A172 (cell line): ENCODE measurements at places on chromosomes 1 and 21. TPM values are rescaled to one million over a fixed set of nuclear protein-coding genes. Genes with fewer than 3 reads are reported as not detected.

GRCh38 chr1:116203181-116203723, 92.1 kb downstream of the MAB21L3 start:
- no peak for DNase-seq

GRCh38 chr1:177897281-177897997, 72.4 kb downstream of the SEC16B start:
- DNase-seq: no peak

GRCh38 chr1:89739844-89740216, 81.0 kb upstream of the LRRC8D start:
- no peak for DNase-seq

Gene PLA2G2A
- not detected in 2 replicates for total RNA-seq

DNA sequence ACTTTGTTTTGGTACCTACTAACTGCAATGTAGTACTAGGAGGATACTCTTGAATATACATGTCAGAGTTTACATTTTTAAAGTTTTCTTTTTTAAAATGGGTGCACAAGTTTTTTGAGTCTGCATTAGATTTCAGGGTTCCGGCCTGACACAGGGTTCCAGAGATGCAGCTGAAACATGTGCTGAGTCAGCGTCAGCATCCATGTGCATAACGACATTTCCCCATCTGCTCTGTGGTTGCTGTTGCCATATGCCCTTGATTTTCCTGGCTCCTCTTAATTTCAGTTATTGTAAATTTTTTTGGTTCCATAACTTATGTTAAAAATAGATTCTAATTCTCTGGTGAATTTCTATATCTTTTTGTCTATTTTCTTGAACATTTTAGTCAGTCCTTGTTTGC, 12.3 kb upstream of the METTL13 start:
- DNase-seq: no peak

DNA sequence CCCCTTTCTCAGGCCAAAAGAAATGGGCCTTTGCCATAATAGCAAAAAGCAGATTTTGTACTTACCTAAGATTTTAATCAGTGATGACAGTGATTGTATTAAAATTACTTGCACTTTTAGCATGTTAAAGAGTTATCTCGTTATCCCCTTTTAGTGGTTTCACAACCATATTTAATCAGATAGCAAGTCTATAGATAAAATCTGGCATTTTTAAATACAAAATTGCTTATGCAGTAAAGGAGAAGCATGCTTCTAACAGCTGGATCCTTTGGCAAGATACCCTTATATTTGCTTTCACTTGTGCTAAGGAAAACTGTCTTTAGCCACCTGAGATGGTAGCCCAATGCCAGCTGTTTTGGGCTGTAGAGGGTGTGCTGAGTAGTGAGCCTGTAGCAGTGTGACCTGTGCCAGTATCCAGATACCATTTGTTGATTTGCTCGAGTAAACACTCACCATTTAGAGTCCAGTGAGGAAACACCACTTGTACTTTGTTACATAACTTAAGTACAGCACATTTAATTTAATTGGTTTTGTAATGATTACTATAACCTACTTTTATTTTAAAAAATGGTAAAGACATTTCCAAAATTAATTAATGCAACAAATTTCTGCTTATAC, 314.4 kb upstream of the ZP4 start:
- DNase-seq: no peak

Gene C1orf185
- total RNA-seq: not detected in 2 replicates

Gene C1orf167
- total RNA-seq: not detected in 2 replicates

Gene TFF2
- not detected in 2 replicates for total RNA-seq

DNA sequence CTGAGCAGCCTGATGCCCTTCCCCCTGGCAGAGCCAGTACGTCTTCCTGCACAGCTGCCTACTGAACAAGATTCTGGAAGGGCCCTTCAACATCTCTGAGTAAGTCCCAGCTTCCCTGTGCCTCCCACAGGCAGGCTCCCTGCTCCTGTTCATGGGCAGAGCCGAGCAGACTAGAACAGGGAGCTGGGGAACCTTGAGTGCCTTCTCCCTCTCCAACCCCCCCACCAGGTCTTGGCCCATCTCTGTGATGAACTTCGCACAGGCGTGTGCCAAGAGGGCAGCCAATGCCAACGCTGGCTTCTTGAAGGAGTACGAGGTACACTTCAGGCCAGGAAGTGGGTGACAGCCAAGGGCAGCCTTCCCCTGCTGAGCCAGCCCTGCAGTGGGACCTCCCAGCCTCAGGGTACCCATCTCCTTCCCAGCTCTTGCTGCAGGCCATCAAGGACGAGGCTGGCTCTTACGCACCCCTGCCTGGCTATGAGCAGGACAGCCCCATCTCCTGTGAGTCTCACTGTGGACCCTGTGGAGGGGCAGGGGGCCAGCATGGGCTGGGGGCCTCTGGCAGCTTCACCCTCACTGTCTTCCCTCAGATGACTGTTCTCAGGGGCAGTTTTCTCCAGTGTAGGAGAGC, 6.4 kb upstream of the LGR6 start:
- no peak for DNase-seq

DNA sequence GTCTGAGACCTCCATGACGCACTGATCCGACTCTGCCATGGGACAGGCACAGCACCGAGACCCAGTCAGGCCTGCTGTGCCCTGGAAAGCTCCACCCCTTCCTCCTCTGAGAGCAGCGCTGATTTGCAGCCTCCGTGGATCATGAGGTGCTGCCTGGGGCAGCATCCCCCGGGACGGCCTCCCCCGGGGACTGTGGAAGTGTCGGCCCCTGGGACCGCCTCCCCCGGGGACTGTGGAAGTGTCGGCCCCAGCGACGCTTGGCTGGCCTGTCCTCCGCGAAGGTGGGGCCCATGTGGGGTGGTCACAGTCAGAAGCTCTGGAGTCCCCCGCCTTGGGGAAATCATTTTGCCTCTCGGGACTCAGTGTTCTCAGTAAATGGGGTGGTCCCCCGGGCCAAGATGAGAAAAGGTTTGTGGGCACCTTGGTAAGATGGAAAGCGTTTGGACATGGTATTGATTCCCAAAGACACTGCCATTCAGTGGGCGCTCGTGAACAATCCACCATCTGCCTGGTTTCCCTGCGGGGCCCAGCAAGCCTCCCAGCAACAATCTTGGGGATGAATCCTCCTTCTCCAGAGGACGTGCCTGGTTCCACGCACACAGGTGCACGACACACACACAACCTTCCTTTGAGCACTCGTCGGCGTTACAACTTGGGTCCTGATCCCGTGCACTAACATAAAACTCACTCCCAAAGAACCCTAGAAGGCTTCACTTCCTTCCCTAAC, 3.0 kb downstream of the TFF2 start:
- no peak for DNase-seq

GRCh38 chr1:181251713-181252075, 163.2 kb downstream of the IER5 start:
- DNase-seq: no peak

DNA sequence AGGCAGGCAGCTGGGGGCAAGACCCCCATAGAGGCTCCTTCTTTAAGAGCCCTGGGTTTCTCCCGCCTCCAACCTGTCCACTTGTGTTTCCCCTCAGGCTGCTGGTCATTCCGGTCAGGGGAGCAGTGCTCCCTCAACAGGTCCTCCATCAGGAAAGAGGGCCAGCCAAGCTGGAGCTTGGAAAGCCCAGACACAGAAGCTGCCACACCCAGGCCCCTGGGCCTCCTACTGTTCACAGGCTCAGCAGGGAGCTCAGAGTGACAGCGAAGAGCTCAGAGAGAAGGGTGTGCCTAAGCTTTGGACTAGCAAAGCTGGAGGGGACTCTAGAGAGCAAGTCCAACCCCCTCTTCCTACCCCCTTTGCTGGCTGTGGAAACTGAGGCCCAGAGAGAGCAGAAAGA, 10.3 kb upstream of the CDCP2 start:
- peak; percentile 35 for DNase-seq

GRCh38 chr1:31248276-31248675, 8.6 kb upstream of the NKAIN1 start:
- DNase-seq: no peak

- no peak for DNase-seq
Observed at GRCh38 chr1:37656026-37656425, 21.3 kb upstream of the RSPO1 start.

DNA sequence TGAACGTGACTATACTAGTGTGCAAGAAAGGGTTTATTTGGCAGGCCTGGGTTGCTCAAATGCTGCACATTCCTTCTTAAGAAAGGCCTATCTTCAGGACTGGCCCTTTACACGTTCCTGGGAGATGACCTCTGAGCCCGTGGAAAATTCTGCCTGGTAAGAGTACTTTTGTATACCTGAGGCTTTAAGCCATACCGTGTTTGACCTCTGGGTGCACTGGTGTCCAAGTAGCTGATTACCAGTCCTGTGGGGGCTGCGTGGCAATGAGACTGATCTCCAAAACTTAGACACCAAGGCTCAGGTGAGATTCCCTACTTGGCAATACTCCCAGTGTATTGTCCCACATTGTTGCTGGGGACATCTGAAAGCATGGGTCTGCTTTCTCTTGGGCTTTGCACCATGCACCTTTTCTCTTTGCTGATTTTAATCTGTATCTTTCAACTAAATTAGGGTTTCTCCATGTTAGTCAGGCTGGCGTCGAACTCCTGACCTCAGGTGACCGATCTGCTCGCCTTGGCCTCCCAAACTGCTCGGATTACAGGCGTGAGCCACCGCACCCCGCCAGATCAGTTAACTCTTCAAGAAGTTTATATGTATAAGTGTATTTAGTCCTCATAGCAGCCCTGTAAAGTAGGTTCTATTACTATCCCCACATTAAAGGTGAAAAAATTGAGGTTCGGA, 44.5 kb downstream of the TRIM33 start:
- DNase-seq: no peak

Gene CASQ1
- 0.22 and 0.60 TPM in 2 replicates for total RNA-seq

- DNase-seq: no peak
Observed at GRCh38 chr1:22473952-22474351, 22.3 kb downstream of the ZBTB40 start.

DNA sequence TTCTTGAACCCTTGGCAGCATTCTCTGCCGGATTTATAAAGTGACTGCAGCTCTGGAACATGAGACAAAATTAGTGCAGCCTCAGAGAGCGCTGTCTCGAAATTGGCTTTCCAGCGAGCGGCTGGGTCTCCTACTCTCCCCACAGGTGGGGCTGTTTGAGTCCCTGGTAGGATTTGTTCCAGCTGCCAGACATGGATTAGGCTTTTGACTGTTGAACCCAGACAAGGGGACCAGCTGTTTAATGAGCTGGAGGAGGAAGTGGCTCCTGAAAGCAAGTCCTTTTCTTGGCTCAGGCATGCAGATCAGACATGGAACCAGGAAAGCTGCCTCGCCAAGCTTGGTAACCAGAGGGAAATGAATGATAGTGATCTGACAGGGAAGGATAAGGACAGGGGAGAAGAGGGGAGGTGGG, 69.6 kb downstream of the UBIAD1 start:
- no peak for DNase-seq

DNA sequence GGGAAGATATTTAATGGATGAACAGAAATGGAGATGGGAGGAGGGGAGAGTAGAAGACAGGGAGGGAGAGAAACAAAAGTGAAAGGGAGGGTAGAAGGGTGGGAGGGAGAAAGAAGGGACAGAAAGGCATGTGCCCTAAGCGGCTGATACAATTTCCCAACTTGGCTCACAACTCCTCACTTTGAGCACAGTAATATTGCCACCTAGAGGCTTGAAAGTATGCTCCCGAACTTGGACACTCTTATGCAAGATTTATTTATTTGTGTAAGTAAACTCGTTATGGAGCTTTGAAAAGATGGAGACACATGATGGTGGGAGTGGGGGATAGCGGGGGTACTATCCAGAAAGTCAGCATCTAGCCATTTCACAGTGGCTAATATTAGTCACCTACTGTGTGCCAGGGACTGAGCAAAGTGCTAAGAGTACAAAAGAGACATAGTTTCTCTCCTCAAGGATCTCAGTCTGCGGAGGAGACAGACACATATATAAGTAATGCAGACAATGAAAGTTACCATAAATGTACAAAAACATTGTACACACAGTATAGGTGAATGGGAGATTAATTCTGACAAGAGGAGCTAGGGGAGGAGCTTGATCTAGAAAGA, 189.7 kb downstream of the SEC16B start:
- peak; percentile 29 for DNase-seq

DNA sequence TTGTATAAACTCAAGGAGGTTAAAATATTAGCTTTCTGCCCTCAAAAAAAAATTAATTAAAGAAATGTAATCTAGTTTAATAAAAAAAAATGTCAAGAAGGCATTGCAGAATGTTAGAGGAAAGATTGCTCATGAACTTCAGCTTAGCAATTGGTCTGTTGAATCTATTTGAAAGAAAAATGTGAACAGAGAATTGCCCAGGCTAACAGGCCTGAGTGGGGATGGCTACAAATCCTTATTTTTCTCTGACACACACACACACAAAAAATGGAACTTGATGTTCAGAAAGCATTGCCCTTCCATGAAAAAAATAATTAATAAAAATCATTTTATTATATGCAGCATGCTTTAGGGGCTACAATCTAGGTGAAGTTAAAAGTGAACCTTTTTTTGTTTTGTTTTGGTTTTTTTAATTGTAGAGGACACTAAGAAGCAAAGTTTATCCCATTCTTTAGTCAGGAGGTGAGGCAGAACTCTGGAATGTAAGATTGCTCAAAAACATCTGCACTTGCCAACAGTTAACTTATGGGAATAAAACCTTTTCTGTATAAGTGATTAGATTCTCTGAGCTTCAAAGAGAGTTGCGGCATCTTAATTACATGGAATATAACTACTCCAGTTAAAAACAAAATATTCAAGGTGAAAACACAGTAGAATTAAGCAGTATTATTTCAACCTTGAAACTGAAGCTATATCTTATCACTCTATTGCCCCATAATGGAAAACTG, 658.5 kb upstream of the ADGRL2 start:
- DNase-seq: peak; percentile 32

DNA sequence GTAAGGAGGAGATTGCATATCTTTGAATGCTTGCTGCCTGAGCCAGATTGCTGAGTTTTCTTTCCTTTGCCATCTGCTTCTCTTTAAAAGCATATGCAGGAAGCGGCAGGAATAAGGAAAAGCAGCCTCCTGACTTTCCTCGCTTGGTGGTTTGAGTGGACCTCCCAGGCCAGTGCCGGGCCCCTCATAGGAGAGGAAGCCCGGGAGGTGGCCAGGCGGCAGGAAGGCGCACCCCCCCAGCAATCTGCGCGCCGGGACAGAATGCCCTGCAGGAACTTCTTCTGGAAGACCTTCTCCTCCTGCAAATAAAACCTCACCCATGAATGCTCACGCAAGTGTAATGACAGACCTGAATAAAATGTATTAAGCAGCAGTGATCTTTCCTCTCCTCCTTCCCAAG, 1.5 kb downstream of the CORT start:
- DNase-seq: no peak

DNA sequence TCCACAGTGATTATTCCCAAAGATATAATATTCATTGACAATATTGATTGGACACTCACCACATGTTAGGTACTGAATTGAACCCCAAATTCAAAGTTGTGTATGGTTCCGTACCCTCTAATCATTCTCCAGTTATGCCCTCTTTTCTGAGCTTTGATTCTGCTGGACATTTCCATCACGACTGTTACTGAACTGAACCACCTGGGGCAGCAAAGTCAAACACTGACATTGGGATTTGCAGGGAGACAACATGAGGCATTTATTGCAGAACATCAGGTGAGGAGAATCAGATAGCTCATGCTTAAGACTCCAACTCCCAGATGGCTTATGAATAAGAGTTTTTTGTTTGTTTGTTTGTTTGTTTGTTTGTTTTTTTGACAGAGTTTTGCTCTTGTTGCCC, 420.9 kb downstream of the DISC1 start:
- DNase-seq: no peak
